ENCODE measurements at places on chromosomes 7 and 10.

DNA sequence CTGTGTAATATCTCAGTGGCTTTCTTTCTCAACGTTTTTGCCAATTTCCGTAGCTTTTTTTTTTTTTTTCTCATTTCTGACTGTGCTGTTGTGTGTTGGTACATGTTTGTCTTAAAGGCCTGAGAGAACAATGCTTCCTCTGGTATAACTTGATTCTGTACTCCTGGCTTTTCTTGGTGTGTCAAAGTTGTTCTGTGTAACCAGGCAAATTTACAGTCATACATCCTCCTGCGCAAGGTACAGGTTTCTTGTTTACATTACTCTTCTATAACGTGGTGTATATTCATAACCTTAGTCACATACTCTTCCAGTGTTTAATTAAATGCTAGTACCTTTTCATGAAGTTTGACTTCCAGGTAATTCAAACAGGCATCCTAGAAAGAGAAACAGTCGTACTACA, 8.3 kb upstream of the ARHGAP12 start:
- DNase-seq: no peak

DNA sequence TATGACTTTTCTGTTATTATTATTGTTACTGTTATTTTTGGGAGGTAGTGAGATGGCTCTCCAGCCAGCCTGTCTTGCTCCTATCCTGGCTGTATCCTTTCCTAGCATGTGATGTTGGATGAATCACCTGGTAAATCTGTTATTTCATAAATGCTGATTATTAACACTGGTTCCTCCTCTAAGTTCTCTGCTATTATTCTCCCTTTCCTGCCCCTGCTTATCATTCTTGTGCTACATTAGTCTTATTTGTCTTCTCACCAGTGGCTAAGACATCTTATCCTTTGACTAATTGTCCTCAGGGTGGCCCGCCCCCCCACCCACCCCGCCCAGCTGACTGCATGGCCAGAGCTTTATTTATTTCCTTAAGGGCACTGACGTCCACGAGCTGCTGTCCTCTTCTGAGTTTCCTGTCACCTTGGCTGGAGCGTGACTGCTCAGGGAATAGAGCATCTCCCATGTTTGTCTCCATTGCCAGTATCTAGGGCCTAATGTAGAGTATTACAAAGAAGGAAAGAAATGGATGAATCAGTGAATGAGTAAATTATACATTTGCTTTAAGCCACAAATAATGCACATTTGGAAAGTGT, 110.1 kb upstream of the KLF6 start:
- DNase-seq: no peak

GRCh38 chr10:3438606-3439005, 266.0 kb upstream of the PITRM1 start:
- no peak for DNase-seq

GRCh38 chr7:130912862-130913638, 179.0 kb upstream of the KLF14 start:
- peak; percentile 93 for DNase-seq

- no peak for DNase-seq
Observed at GRCh38 chr7:8015100-8015745, 46.6 kb downstream of the GLCCI1 start.

DNA sequence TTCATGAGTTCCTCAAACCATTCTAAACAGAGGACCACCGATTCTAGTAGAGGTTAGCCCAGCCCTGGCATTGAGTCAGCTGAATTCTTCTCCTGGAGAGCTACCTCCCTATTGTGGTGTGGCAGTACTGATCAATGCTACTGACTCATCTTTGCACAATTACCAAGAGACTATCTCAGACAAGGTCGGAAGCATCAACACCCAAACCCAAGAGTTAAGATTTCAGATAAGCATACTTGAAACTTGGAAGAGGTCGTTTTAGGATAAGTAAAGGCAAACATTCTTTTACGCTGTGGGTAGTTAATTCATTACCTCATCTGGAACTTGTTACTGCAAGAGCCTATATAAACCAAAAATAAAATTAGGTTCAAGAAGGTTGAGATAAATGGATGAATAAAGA, 154.6 kb upstream of the NRBF2 start:
- no peak for DNase-seq

DNA sequence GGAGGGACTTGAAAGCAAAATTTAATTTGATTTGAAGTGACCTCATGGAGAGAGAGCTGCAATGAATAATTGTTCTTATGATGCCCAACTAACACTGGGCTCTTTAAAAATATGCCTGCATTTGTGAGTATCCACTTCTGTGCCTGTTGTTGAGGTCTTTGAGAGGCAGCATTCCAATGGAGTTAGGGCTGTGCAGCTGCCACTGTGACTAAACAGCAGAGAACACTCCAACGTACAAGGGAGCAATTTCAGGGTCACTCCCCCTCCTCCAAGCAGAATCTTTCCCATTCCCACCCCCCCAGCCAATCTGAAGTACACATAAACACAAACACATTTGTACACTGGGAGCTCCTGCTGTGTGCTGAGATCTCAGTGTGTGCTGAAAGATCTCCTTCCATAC, 28.0 kb upstream of the GSAP start:
- DNase-seq: no peak

All from epithelial cell of proximal tubule (primary cell).